Cerebellar nuclear complex (tissue), 1 donor: ENCODE measurements at places on chromosomes 3 and 15.

- no peak for DNase-seq
Observed at GRCh38 chr3:73143821-73144237, 82.4 kb downstream of the EBLN2 start.

- no peak for DNase-seq
Observed at GRCh38 chr15:48373821-48374451, 42.7 kb downstream of the DUT start.

- no peak for DNase-seq
Observed at GRCh38 chr15:39145854-39146625, 434.8 kb upstream of the THBS1 start.

DNA sequence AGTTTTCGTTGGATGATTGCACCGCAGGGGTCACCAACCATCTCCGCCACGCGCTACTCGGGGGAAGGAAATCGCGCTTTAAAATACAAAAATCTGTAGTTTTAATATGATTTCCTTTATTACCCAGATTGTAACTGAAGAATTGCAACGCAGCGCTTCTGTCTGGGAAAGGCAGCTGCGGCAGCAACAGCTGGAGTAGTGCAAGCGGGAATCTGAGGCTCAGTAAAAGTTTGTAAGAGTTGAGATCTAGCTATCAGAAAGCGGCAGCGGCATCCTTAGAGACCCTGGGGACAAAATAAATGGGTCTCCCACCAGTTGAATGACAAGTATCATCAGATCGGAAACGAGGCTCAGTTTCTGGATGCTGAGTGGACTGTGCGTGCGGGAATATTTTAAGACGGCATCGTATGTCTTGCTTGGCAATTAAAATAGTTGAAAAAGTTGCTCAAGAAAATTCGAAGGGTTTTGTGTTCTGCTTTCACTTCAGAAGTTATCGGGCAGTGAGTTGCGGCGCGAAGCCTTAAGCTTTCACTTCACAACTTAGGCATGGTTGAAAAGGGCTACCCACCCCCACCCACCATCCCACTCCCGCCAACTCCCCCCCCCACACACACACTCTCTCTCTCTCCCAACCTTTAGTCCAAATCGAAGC is 2.7 kb downstream of the MECOM start:
- DNase-seq = no peak

DNA sequence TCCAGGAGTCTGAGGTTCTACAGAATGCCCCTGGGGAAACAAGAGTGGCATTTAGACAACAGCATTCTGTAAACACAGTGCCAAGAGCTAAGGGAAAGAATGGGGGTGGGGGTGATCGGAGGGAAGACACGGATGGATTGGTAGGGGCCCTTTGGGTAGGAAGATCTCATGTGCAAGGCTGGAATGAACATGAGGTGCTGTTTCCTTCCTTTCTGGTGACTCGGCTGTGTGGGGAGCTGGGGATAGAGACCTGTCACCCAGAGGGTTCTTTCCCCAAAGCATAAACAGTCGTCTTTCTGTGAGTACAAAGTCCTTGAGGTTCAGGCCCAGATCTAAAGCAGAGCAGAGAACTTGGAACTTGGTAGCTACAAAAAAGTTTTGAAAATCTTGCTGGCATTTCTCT is 11.7 kb downstream of the TPM1 start:
- DNase-seq = no peak

DNA sequence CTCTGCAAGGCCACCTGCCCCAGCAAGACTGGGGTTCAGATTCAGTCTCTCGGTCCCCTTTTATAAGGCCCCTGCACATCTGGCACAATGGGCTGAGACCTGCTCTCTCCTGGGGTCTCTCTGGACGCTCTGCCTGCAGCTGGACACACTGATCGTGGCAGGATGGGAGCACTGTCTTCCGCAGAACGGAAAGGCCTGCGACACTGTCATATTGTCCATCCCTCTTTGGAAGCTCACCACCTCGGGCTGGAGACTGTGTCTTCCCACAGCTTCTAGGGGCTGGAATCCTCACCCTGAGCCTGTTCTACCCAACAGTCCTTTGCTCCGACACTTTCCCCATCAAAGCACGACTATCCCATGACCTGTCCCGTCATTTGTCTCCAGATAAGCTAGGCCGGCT is 11.5 kb upstream of the IGDCC4 start:
- no peak for DNase-seq

DNA sequence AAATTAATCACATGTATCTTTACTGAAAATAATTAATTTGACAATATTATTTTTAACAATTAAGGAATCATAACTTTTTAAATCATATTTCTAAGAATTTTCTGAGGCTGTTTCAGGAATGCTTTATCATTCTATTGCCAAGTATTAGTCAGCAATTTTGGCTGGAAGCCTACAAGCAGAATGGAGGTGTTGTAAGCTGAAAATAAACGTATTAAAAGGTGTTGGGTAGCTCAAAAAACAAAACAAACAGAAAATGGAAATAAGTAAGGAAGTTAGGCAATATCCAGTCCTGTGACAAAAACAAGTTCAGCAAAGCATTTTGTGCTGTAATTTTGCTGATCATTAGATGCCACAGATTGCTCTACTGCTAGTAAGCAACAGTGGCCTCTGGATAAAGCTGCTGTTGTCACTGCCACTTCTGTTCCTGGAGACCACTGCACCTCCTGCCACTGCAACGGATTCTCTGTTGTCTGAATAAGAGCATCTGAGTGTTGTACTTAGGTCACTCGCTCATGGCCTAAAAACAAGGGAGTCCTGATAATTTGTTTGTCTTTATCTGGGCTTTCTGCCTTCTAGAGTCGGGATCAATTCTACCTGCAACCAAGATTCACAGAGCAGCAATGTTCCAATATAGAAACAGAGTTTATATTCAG is 63.5 kb upstream of the SLITRK3 start:
- DNase-seq = no peak
